ENCODE measurements at places on chromosomes 5 and 9.

- no peak for DNase-seq
These were observed 379.2 kb downstream of the TMEM167A start for GRCh38 chr5:82698026-82698425.

GRCh38 chr9:93592643-93593021, 16.2 kb downstream of the PHF2 start:
- no peak for DNase-seq

DNA sequence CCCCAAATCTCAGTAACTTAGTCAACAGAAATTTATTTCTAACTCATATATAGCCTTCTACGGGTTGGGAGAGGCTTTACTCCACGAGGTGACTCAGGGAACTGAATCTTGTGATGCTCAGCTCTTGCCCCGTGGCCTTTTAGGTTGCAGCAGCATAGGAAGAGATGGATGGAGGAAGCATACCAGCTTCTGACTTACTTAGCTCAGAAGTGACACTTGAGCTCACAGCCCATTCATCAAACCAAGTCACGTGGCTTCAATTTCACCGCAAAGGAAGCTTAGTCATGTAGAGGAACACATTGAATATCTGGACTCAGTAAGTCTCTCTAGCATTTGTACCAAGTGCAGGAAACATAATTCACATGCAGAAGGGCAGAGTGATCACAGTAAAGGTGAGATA, 124.1 kb upstream of the KCNN2 start:
- no peak for DNase-seq

DNA sequence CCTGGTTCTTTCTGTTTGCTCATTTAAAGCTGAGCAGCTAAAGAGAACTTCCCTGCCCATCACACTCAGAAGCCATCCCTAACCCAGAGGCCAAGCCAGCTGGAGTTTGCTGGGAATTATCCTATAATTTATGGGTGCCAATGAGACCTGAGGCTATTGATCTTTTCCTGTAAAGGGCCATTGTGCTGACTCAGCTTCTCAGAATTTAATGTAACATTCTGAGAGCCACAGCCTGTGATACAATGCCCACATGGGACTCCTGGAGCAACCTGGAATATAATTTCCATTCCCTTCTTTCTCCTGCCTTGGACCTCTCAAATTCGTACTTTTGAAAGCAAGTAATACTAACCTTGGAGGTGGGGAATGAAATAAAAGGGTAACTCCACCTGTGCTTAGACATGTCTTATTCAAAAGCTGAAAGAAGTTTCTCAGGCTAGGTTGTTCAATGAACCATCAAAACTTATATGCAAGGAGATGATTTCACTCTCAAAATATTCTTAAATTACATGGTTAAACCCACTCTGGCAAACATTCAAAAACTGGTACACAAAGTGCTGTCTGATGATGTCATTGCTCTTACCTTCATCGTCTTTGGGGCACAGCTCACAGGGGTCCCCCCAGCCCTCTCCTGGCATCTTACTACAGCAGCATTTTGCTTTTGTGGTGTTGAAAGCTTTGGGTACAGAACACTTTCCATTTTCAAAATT, 206.7 kb downstream of the SLC12A2 start:
- DNase-seq = no peak

DNA sequence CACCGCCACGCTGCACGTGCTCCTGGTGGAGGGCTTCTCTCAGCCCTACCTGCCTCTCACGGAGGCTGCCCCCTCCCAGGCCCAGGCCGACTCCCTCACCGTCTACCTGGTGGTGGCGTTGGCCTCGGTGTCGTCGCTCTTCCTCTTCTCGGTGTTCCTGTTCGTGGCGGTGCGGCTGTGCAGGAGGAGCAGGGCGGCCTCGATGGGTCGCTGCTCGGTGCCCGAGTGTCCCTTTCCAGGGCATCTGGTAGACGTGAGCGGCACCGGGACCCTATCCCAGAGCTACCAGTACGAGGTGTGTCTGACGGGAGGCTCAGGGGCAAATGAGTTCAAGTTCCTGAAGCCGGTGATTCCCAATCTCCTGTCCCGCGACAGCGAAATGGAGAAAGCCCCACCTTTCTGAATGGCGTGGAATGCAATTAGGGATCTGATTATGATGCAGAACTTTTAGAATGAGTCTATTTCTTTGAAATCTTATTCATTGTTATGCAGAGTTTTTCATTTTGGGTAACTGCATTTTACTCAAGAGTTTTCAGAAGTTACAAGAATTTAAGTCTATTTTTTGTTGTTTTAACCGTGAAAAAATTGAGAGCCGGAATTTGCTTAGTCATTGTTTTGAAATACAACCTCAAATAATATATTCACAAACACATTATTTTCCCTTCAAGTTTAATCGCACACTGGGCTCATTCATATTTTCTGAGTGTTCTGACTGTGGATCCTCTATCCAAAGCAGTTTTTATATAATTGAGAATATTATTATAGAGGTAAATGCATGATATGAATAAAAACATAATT, 8.5 kb upstream of the PCDHB15 start:
- no peak for DNase-seq

- DNase-seq = no peak
These were observed 174.0 kb downstream of the ARHGAP26 start for GRCh38 chr5:142944140-142944539.

GRCh38 chr5:120985526-120985925, 521.4 kb downstream of the PRR16 start:
- no peak for DNase-seq

DNA sequence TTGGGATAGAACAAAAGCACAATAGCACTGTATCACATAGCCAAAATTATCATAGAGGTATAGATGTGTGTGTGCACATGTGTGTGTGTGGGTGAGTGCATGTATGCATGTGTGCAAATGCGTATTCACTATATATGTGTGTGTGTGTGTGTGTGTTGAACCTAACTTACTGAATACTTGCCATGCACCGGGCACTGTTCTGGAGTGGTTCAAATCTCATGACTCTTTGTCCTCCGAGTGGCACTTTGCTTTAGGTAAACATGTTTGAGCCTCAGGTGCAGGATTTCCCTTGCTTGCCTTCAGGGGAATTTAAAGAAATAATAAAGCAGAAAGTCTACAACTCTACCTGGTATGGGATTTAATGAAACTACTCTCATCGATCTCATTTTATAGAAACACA, 183.5 kb upstream of the GDNF start:
- no peak for DNase-seq

- DNase-seq = no peak
These were observed 287.8 kb upstream of the RASA1 start for GRCh38 chr5:86979811-86980411.

- DNase-seq = no peak
These were observed at the start of gene ADAMTS16 for GRCh38 chr5:5139777-5140478. TSS of gene ADAMTS16 (plus strand) at chr5:5140330. CDS start at chr5:5140468, 138 bp downstream.

- no peak for DNase-seq
These were observed 81.0 kb upstream of the HTR4 start for GRCh38 chr5:148735301-148735835.

DNA sequence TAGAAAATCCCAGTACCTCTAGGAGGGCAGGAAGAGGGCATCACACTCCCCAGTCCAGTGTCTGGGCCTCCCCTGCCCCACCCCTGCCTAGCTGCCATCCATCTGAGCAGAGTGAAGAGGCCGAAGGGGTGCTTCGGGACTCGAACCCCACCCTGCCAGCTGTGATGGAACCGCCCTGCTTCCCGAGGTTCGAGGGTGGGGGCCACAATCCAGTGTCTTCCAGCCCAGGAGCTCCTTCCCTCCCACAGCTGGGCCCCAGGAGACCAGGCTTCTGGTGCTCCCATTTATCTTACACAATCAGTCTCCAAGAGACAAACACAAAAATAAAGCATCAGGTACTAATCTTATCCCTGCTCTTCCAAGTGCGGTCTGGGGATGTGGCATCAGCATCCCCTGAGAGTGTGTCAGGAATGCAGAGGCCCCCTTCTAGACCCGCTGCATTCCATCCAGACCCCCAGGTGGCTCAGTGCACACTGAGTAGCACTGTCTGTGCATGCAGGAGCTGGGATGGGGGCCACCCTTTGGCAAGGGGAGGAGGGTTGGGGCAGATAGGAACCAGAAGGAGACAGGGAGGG, 122.8 kb upstream of the TBC1D2 start:
- no peak for DNase-seq

DNA sequence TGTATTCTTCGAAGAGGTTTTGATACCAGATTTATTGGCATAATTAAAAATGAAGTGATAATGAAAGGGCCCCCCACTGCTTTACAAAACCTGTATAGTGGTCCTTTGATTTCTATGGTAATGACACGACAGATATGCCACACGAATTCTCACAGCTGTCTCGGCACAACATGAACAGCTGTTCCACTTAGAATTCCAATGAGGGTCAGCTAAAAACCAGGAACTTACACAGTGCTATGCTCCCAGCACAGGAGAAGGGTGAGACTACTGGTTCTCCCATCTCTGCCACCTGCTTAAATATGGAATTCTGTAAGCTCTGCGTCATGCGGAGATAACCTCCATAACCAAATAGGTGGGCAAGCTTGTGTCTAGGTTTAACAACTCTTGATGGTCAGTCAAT, 183.0 kb upstream of the EFNA5 start:
- no peak for DNase-seq

GRCh38 chr9:81906671-81907070, 21.6 kb upstream of the SPATA31D4 start:
- no peak for DNase-seq

- no peak for DNase-seq
These were observed 4.8 kb downstream of the FAM78A start for GRCh38 chr9:131271506-131271931.

DNA sequence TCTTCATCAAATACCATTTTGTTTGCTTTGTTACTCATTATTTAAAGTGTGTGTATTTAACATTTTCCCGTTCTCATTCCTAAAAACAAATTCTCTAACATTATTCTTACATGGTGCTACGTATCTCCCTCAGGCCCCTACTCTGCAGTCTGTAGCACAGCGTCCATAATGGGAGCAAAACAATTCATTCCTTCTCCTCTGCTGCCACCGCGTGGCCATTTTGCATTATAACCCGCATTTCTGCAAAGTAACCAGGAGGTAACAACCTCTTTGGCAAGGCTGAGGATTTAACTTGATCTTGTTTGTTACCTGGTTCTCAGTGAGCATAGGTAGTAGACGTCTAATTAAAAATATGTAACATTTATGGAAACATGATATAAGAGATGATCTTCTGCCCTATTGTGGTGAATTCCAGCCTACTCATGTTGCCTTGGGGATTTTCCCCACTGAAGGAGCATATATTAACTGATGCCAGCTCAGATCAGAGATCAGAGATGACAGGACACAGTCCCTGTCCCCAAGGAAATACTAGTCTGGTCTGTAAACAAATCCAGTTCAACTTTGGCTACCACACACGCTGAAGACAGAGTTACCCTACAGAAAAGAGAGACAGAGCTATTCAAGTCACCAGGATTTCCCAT, 10.5 kb downstream of the OR1K1 start:
- peak; percentile 63 for DNase-seq

DNA sequence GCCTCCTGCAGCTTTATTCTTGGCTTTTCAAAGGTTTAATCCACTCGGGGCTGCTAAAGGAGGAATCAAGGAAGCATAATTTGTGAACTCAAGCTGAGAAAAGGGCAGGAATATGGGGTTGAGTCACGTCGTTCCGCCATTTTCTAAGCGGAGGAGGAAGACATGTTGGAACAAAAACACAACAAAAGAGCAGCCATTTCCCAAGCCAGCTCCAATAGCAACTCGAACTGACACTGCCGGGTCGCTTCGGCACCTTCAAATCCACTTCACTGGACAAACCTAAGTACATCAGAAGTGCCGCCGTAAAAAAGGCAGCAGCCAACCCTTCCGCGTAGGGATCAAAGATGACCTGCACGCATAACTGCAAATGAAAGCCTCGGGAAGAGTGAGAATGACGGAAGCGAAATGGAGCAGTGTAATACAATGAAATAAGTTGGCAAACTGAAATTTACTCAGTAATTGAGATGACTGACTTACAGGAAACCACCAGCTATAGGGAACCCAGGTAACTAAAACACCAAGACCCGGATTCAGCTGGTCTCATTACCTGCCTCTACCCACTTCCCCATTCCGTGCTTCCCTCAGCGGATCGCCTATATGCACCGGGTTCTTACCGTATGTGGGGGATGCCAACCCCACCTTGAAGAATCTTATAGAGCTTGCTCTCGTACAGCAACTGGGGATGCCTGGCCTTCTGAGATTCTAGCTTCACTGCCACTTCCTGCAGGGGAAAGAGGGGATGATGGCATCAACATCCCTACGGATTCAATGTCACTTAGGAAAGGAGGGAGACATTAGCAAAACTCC, 1.6 kb downstream of the CSNK1A1 start:
- no peak for DNase-seq

DNA sequence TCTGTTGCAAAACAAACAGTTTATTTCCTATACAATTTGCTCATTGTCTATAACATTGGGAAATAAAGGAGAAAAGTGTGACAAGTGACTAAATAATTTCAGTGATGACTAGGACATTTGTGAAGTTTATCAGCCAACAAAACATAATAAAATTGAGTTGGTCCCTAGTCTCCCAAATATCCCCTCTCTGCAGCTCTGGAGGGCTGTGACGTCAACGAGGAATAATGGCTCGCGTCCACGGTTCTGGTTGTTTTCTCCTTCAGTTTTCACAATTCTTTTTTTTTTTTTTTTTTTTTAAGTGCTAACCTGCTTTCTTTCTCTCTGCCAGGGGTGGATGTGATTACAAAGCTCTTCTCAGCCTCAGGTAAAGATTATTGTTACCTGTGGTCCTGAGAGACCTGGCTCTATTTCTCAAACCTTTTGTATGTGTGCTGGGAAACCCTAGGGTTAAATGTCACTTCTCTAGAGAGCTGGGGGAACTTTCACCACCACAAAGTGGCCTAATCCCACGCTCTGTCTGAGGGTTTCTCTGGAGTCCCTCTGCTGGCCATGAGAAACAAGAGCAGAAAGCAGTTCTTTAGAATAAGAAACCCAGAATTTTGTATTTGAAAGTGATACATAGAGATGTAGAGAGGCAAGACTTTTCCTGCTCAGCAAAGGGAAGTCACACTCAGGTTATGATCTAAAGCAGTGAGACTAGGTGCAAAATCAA, 36.2 kb upstream of the ANKRD55 start:
- no peak for DNase-seq

- DNase-seq = no peak
These were observed 5.5 kb downstream of the DNAJB5 start for GRCh38 chr9:34994900-34995669.

DNA sequence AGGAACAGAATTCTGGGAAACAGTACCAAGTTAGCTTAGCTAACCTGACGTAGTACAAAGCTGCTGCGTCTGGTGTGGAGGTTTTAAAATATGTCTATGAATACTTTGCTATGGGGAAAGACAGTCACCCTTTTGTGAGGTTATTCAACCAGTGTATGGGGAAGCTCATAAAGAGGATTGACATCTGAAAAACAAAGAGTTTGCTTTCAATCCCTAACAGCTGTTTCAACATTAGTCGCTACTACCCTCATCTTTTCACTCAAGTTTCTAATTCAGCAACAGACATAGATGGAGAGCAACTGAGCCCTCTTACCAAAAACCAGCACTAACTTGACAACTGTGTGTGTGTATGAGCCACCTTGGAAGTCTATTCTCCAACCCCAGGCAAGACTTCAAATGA, 7.8 kb upstream of the MSANTD3 start:
- no peak for DNase-seq

GRCh38 chr5:31936683-31937082, 237.4 kb downstream of the GOLPH3 start:
- DNase-seq = no peak
